ENCODE measurements at places on chromosomes 7 and 10.

- peaks cover 12% of the 10 kb centered on the region for H3K27me3 ChIP-seq
- no peaks in the 10 kb centered on the region for H3K36me3 ChIP-seq
- DNase-seq, result no peak
- no peak overlapping the region for H3K27ac ChIP-seq
Observed at GRCh38 chr7:142371586-142372377, 113.9 kb upstream of the PRSS58 start.

GRCh38 chr10:91389636-91390512 lies 20.3 kb upstream of the HECTD2 start:
- H3K4me1 ChIP-seq, result no peaks in the 10 kb centered on the region
- no peak overlapping the region for H3K4me3 ChIP-seq
- H3K27me3 ChIP-seq, result no peaks in the 10 kb centered on the region
- no peaks in the 10 kb centered on the region for H3K36me3 ChIP-seq
- DNase-seq, result peak; percentile 17
- no peak overlapping the region for H3K27ac ChIP-seq

GRCh38 chr7:17056491-17057142 lies 174.8 kb upstream of the AGR3 start:
- H3K4me1 ChIP-seq, result no peaks in the 10 kb centered on the region
- H3K4me3 ChIP-seq, result no peak overlapping the region
- no peaks in the 10 kb centered on the region for H3K36me3 ChIP-seq
- no peak overlapping the region for H3K27ac ChIP-seq
- H3K27me3 ChIP-seq, result peaks cover 3% of the 10 kb centered on the region

- no peaks in the 10 kb centered on the region for H3K4me1 ChIP-seq
- H3K36me3 ChIP-seq, result no peaks in the 10 kb centered on the region
- no peak overlapping the region for H3K4me3 ChIP-seq
- no peak for DNase-seq
- H3K27ac ChIP-seq, result no peak overlapping the region
Observed at GRCh38 chr10:75712242-75712880, 280.9 kb downstream of the LRMDA start.

- no peaks in the 10 kb centered on the region for H3K36me3 ChIP-seq
- no peak overlapping the region for H3K27ac ChIP-seq
- H3K4me1 ChIP-seq, result no peaks in the 10 kb centered on the region
- no peak overlapping the region for H3K4me3 ChIP-seq
- no peaks in the 10 kb centered on the region for H3K27me3 ChIP-seq
- no peak for DNase-seq
Observed at GRCh38 chr10:12540341-12540781, 191.0 kb downstream of the CAMK1D start.

GRCh38 chr10:67697724-67698131 lies 1.7 kb upstream of the CTNNA3 start:
- DNase-seq, result peak; percentile 13
- H3K4me3 ChIP-seq, result no peak overlapping the region
- H3K36me3 ChIP-seq, result no peaks in the 10 kb centered on the region
- no peaks in the 10 kb centered on the region for H3K4me1 ChIP-seq

DNA sequence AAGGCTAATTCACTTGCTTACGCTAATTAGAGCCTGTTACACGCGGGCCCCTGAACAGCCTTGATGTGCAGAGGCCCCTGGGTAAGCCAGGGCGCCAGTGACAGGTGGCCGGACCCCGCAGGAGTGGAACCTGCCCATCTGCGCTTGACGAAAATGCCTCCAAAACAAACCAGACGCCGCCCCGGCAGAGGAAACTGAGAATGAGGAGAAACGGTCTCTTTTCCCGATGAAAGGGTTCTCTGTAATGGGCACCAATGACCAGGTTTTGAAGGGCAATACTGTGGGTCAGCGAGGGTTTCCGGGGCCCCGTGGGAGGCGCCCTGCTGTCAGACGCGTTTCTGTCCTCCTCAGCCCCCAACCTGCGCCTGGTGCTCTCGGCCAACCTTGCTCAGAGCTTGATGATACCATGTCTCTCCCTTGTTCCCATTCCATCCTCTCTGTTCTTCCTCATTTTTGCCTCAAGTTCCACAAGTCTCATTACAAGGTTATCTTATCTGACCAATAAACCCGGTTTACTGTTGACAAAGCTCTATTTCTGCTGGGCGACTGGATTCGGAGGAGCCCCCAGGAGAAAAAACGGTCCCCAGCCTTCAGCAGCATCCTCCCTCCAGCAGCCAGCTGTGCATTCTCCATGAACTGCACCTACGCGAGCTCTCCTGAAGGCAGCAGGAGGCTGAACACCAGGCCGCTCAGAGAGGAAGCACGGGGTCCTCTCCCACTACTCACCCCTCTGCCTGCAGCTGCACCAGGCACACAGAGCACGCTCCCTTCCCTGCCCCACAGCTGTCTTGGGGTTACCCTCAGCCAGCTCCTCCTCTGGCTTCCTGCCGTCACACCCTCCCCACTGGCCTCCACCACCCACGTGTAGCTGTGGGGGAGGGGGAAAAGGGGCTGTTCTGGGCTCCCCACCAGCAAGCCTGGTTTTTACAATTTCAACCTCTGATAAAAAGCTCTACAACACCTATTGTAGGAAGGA lies 202.0 kb downstream of the MAD1L1 start:
- DNase-seq, result peak; percentile 54
- H3K27me3 ChIP-seq, result no peaks in the 10 kb centered on the region
- H3K4me1 ChIP-seq, result peaks cover 13% of the 10 kb centered on the region
- H3K4me3 ChIP-seq, result no peak overlapping the region

GRCh38 chr7:105648561-105649401 lies 67.5 kb upstream of the EFCAB10 start:
- no peak for DNase-seq
- H3K27ac ChIP-seq, result no peak overlapping the region
- peaks cover 4% of the 10 kb centered on the region for H3K36me3 ChIP-seq
- H3K4me1 ChIP-seq, result no peaks in the 10 kb centered on the region
- H3K27me3 ChIP-seq, result no peaks in the 10 kb centered on the region

GRCh38 chr7:149431486-149432120 lies 29.3 kb downstream of the ZNF777 start:
- no peak overlapping the region for H3K27ac ChIP-seq
- DNase-seq, result no peak
- H3K4me1 ChIP-seq, result no peaks in the 10 kb centered on the region
- H3K27me3 ChIP-seq, result no peaks in the 10 kb centered on the region
- H3K4me3 ChIP-seq, result no peak overlapping the region

DNA sequence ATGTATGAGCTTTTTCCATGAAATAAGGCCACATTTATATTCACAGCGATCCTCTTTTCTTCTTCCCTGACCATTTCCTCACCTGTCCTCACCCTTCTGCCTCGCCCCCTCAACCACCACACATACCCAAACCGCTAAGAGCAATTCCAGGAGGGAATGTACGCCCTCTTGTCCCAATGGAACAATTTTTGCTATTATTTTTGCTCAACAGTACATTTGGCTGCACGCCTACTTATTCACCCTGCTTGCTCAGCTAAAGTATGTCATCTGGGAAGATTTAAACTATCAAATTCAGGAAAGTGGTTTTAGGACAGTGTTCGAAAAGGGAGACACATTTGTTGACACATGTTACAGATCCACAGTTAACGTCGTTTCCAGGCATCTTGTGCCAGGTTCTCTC lies 252.7 kb downstream of the NEBL start:
- no peak overlapping the region for H3K27ac ChIP-seq
- H3K4me3 ChIP-seq, result no peak overlapping the region
- no peaks in the 10 kb centered on the region for H3K36me3 ChIP-seq
- DNase-seq, result no peak

- peaks cover 62% of the 10 kb centered on the region for H3K4me1 ChIP-seq
- no peak for DNase-seq
- no peaks in the 10 kb centered on the region for H3K27me3 ChIP-seq
- H3K4me3 ChIP-seq, result no peak overlapping the region
Observed at GRCh38 chr10:128059982-128060293, 66.3 kb downstream of the MKI67 start.

DNA sequence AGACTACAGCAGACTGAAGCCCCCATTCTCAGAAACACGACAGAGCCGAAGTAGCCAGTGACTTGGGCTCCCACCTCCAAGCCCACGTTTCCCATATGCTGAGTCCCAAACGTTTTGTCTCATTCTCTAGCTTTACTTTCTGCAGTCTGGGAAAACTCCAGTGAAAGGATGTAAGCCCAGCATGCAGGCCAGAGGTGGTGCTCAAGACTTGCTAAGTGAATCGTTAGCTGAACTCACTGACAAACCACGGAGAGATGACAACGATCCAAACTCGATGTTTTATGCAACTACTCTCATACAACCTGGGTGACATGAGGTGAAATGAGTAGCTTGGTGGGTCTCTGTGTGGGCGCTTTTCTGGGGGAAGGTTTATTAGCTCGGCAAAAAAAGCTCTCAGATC lies 731.8 kb downstream of the SUGCT start:
- H3K4me1 ChIP-seq, result no peaks in the 10 kb centered on the region
- H3K27ac ChIP-seq, result no peak overlapping the region
- no peak overlapping the region for H3K4me3 ChIP-seq

DNA sequence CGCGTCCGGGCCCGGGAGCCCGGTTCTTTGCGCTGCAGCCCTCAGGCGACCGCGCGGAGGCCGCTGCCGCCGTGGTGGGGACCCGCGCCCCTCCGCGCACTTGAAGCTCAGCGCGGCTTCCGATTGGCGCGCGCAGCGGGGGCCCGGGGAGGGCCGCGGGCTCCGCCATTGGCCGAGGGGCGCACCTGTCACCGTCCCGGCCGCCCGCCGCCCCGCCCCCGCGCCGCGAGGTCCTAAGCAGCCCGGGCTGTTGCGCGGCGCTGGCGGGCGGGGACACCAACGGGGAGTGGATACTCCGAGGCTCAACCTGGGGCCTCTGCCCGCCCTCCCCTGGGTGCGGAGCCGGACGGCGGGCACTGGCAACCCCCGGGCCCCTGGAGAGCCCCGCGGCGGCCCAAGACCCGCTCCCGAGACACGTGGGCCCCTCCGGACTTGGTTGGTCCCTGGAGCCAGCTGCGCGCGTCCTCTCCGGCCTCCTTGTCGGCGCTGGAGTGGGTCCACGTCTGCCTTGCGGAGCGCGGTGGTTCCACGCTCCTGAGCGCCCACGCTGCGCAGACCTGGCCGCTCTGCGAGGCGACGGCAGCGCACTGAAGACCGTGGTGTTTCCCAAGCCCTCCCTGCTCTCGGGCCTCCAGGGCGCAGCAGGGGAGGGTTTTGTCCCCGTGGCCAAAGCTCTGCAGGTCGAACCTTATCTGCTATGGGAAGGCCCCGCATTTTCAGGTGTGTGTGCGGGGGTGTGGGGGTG lies at the start of gene MNX1:
TSS of gene MNX1 (minus strand) at position 76 of the 745 bp plus-strand sequence. CDS start 313 bp downstream, outside the sequence.
- no peak within 1 kb of the TSS for H3K27ac ChIP-seq
- H3K36me3 ChIP-seq, result no peaks in the 10 kb centered on the region
- peak within 1 kb of the TSS; percentile 58 for H3K4me3 ChIP-seq
- DNase-seq, result peak; percentile 25
- H3K4me1 ChIP-seq, result no peaks in the 10 kb centered on the region
- peaks cover 17% of the 10 kb centered on the region for H3K27me3 ChIP-seq

GRCh38 chr10:124521429-124521871 lies 59.8 kb downstream of the LHPP start:
- H3K27ac ChIP-seq, result no peak overlapping the region
- H3K4me3 ChIP-seq, result no peak overlapping the region
- no peak for DNase-seq
- H3K4me1 ChIP-seq, result no peaks in the 10 kb centered on the region
- H3K36me3 ChIP-seq, result no peaks in the 10 kb centered on the region

DNA sequence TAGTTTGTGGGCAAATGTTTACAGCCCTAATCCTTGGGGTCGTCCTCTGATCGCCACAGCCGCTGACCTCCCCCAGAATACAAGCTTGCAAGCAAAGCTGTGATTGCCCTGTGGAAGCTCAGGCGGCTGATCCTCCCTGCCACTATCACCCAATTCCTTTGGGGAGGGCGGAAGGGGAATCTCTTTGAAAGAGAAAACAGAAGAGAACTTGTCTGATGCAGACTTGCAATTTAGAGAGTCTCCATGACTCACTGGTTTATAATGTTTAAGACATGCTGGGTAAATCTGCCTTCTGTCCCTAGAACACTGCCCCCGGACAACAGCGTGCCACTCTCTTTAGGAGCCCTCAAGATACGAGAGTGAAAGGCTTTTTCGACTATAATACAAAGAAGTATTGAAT lies 75.5 kb downstream of the NRP1 start:
- peaks cover 3% of the 10 kb centered on the region for H3K4me1 ChIP-seq
- H3K36me3 ChIP-seq, result no peaks in the 10 kb centered on the region
- no peak for DNase-seq
- no peak overlapping the region for H3K27ac ChIP-seq
- H3K4me3 ChIP-seq, result no peak overlapping the region
- H3K27me3 ChIP-seq, result no peaks in the 10 kb centered on the region

GRCh38 chr10:43390759-43391158 lies 18.2 kb downstream of the HNRNPF start:
- H3K4me1 ChIP-seq, result peaks cover 21% of the 10 kb centered on the region
- no peaks in the 10 kb centered on the region for H3K27me3 ChIP-seq
- no peak overlapping the region for H3K4me3 ChIP-seq
- peaks cover 6% of the 10 kb centered on the region for H3K36me3 ChIP-seq
- H3K27ac ChIP-seq, result peak overlapping the region; percentile 16

DNA sequence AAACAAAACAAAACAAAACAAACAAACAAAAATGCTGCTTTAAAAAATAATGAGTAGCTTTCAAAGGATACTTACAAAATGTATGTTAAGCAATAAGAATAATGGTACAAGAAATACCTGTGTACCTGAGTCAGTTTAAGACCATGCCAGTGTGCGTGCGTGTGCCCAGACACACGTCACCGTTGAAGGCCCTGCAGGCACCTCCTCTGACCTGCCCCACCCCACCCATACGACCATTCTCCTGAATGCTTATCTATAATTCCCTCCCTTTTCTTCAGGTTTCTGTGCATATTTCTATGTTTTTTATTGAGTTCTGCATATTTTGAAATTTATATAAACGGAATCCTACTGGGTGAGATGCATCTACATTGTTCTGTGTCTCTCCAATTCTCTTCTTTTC lies 374.2 kb upstream of the KLF6 start:
- H3K36me3 ChIP-seq, result no peaks in the 10 kb centered on the region
- H3K4me1 ChIP-seq, result peaks cover 3% of the 10 kb centered on the region
- H3K27ac ChIP-seq, result no peak overlapping the region
- no peak for DNase-seq
- no peaks in the 10 kb centered on the region for H3K27me3 ChIP-seq

GRCh38 chr10:437698-438490 lies 251.6 kb downstream of the DIP2C start:
- peak overlapping the region; percentile 15 for H3K27ac ChIP-seq
- H3K36me3 ChIP-seq, result no peaks in the 10 kb centered on the region
- H3K4me1 ChIP-seq, result peaks cover 29% of the 10 kb centered on the region

GRCh38 chr10:78623578-78624215 lies 445.1 kb upstream of the ZMIZ1 start:
- no peak overlapping the region for H3K4me3 ChIP-seq
- H3K36me3 ChIP-seq, result no peaks in the 10 kb centered on the region
- DNase-seq, result no peak
- H3K4me1 ChIP-seq, result no peaks in the 10 kb centered on the region

DNA sequence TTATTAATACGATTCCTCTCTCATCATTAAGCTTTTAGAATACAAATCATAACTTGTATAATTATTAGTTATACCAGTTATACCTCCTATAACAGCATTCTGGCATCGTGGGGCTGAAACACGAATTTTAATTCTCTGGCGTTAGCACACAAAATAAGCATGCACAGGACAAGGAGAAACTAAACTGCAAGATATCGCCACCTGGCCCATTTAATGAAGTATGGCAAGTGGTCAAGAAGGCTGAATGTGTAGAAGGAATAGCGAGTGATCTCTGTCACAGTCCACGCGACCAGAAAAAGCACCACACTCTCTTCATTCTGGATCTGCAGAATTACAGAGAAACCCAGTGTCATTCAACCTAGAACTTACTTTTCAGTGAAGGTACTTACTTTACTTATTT lies 18.1 kb downstream of the HACD1 start:
- H3K36me3 ChIP-seq, result no peaks in the 10 kb centered on the region
- H3K4me3 ChIP-seq, result no peak overlapping the region
- H3K4me1 ChIP-seq, result no peaks in the 10 kb centered on the region
- H3K27ac ChIP-seq, result no peak overlapping the region
- no peaks in the 10 kb centered on the region for H3K27me3 ChIP-seq

GRCh38 chr10:119908166-119908565 lies 15.6 kb downstream of the SEC23IP start:
- H3K36me3 ChIP-seq, result peaks cover 64% of the 10 kb centered on the region
- no peaks in the 10 kb centered on the region for H3K4me1 ChIP-seq
- no peak for DNase-seq
